ENCODE measurements at places on chromosomes 7 and 10.

DNA sequence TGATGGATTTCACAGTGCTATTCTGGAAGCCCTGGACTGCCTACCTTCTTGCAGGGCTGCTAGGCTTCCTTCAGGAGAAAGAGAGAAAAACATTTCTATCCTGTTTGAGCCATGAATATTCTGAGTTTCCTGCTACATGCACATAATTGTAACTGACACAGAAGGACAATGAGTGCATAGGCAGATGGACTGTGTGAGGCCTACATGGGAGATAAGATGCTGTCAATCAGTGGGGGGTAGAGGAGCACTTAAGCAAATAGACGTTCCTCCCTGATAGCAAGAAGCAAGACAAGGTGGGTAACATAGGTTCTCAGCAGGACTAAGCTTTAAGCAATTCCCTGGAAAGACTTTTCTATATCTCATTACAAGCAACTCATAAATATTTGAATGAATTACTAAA is 11.6 kb downstream of the ALDH18A1 start:
- DNase-seq, result no peak

- DNase-seq, result no peak
Measured at GRCh38 chr7:69860486-69860885, 262.2 kb downstream of the AUTS2 start.

DNA sequence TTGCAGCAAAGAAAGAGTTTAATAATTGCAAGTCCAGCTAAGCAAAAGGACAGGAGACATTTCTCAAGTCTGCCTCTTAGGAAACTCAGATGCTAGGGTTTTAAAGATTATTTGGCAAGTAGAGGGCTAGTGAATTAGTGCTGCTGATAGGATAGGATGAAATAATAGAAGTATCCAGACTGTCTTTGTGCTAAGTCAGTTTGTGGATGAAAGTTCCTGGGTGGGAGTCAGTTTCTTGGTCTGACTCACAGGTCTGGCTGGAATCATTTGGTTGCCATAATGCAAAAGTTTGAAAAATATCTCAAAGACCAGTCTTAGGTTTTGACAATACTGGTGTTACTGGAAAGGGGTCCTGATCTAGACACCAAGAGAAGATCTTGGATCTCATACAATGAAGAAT is 42.6 kb upstream of the INHBA start:
- DNase-seq, result no peak

DNA sequence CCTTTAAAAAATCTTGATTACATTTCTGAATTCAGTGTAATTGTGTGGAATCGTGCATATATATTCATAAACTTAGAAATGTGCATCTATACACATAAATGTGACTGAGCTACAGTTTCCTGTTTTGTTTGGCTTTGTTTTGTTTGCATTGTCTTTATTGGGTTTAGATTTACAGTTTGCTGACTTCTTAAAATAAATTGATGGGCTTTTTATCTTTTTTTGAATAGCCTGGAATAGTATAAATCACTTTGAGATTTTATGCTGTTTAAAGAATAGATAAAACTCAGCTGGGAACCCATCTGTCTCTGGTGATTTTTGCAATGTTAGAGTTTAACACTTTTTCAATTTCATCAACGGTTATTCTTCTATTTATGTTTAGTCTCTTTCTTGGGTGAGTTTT is 21.2 kb upstream of the BRAF start:
- no peak for DNase-seq

DNA sequence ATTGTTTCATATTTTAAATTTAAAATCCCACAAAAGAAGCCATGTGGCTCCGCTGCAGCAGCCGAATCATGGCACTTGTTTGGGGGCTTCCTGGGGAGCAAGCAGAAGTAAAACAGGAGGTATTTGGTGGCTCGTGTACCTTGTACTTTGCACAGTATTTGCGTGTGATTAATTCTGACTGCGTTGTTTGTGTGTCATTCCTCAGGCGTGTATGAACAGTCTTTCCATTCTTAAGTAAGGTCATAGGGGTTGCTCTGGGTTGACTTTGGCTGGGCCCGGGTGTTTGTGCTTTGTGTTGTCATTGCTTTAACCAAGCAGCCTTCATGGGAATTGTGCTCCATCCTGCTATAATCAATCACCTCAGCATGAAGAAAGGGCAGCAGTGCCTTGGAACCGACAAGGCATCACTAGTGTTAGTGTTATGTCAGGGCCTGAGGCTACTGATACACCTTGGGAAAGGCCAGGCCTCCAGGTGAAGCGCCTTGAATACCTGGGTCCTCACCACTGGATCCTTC is 182.4 kb downstream of the ARHGAP21 start:
- no peak for DNase-seq

DNA sequence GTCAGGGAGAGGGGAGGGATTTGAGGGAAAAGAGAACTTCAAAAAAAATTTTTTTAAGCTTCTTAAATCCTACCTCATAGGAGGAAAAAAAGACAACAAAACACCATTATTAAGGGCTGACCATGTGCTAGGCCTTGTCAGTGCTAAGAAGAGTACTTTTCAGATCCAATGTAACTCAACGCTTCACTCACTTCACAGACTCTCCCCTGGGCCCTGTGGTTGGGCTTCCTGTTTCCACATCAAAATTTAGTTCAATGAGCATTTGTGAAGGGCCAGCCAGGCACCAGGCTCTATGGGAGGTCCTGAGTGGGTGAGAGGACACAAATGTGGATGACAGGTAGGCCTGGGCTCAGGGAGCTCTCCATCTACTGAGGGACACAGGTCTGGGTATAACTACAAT is 249.8 kb downstream of the PTEN start:
- no peak for DNase-seq

- no peak for DNase-seq
Measured at GRCh38 chr10:107889105-107889504, 724.6 kb upstream of the SORCS1 start.

GRCh38 chr7:115252461-115252860 is 330.6 kb downstream of the MDFIC start:
- DNase-seq, result no peak

- no peak for DNase-seq
Measured at GRCh38 chr7:92808006-92808405, 28.4 kb downstream of the CDK6 start.

GRCh38 chr7:18399436-18400235 is 95.9 kb upstream of the HDAC9 start:
- DNase-seq, result no peak

DNA sequence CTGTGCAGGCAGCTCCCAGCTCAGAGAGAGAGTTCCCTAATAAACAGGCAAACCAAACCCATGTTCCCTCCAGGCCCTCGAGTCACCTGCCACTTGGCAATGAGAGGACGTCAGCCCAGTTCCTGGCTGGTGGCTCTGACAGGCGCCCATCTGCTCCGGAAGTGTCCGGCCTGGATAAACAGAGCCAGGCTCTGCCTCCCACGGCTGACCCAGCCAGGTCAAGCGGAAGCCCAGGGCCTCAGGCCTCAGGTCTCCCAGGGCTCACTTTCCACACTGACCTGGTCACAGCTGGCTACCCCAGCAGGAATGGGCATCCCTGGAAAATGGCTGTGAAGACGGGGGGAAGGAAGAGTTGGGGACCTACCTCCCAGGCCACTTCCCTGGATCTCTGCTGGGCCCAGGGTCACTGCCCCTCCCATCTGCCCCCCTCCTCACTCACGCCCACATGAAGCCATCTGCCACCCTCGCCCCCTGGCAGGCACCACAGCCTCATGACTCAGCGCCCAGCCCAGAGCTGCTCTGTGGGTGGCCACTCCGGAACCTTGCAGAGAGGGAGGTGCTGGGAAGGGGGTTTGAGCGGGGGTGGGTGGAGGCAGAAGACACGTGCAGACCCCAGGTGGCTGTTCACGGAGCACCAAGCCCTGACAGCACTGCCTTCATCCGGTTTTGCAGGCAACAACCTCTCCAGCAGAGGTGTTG is 37.4 kb upstream of the DUSP5 start:
- DNase-seq, result peak; percentile 8

GRCh38 chr10:11611248-11612020 is at the start of gene USP6NL:
TSS of gene USP6NL (minus strand) at chr10:11611650. CDS start at chr10:11597634, 14,016 bp downstream.
- peak; percentile 48 for DNase-seq

GRCh38 chr7:151752816-151753595 is 123.9 kb downstream of the PRKAG2 start:
- no peak for DNase-seq

DNA sequence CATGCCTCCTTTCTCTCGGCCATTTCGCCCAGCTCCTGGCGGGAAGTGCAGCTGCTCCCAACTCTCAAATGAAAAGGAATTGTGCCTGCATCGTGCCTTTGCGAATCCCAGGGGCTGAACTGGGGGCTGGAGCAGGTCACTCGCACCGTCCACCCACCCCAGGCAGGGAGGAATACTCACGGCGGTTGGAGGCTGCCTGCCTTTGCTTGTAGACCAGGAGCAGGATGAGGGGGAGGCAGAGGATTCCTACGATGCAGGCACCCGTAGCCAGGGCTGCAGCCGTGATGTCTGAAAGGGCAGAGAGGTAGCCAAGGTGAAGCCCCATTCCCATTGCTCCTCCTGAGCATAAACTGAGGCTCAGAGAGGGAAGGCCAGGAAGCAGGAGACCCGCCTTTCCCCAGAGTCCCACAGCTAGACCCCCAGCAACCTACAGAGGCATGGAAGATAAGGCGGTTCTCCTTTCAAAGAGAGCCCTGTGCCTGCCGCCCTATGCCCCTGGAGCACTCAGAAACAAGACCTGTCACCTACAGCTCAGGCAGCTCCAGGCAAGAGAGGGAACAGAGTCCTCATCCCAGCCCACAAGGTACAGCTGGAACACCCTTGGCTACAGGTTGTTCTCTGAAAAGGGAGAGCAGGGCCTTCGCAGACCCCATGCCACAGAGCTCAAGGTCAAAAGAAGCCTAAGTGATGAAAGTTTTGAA is 18.0 kb downstream of the VSIR start:
- no peak for DNase-seq

GRCh38 chr7:1123715-1124114 is 35.8 kb downstream of the GPER1 start:
- DNase-seq, result no peak

DNA sequence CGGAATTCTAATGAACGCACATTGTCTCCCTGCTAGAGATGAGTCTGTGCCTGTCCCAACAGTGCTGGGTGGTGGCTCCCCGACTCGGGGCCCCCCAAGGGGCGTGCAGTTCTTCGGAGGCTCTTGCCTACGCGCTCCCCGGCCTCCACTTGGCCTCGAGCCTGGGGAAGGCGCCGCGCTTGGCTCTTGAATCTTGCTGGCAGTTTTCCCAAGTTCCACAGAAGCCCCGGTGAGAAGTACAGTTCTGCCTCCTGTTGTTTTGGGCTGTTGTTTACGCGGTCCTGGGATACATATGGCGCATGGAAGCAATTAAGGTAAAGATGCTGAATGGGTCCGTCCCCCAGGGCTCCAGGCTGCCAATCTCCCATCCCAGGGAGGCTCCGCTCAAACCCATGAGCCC is 32.6 kb upstream of the UNCX start:
- DNase-seq, result no peak

GRCh38 chr10:14276210-14276609 is 54.5 kb downstream of the FRMD4A start:
- no peak for DNase-seq

DNA sequence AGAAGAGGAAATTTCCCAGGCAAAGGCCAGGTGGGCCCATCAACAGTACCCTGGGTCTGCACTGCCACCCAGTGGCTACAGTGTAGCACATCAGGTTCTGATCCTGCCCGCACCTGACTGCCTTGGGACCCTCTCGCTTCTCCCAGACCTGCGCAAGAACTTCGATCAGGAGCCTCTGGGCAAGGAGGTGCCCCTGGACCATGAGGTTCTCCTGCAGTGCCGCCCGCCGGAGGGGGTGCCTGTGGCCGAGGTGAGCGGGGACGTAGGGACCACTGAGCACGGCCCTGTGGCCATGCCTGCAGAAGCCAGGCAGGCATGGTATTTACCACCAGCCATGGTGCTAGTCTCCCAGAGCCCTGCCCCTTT is 33.9 kb upstream of the SLC29A3 start:
- peak; percentile 23 for DNase-seq

DNA sequence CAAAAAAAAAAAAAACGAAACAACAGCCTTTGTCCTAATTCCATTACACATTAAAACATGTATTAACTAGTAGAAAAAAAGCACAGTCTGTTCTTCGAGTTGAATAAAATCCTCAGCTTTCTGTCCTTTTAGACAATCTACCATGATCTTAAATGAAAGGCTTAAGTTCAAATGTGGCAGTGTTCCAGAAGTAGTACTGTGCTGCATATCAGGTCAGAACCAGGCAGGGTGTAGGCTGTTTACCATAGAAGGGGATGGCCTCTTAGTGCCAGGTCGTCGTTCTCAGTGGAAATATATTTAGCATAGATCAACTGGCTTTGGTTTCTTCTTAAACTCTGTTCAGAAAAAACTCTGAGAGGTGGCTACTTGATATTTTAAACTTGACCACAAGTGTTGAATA is 612.0 kb downstream of the CNTNAP2 start:
- no peak for DNase-seq

DNA sequence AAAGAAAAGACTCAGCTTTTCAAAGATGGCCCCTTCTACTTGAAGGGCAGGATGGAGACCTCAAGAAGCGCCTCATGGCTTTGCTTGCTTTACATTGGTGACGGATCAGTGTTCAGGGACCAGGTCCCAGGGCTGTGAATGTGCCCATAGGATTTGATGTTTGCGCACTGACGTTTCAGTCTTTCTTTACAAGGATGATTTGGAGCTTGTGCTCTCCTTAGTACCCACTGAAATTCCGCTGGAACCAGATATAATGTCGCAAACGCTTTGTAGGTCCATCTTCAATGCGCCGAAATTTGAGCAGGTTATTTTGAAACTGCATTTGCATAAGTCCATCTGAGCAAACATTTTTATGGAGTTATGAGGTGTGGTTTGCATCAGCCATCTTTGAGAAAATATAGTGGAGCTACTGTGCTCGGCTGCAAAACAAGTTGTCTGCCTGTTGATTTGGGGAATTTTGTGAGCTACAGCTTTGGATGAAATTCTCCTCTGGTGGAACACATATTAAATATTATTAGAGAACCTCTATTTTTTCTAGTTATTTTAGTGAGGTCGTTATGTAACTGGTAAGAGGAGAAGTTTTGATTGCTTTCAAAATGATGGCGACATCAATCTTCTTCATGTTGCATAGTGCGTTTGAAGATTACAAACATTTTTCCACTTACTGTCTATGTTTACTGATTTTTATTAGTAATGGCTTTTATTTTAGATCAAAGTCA is 2.4 kb downstream of the RBM20 start:
- no peak for DNase-seq

DNA sequence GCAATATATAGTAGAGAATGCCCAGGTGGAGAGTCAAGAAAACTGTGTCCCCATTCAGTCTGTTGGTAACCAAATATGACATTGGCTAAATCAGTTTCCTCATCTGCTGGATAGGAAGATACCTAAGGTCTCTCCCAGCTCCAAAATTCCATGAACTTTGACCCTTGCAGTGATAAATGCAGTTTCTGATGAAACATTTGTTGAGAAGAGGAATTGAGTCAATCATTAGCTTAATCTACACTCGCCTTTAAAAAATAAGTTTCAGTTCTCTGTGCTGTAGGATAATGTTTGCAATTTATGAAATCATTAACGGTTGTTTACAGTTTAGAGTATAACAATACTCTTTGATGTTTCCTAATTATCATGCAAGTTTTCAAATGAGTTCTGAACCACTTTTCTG is 38.0 kb upstream of the SLC25A13 start:
- no peak for DNase-seq

GRCh38 chr10:128209862-128210214 is 83.6 kb upstream of the MKI67 start:
- DNase-seq, result no peak
